ENCODE measurements at places on chromosomes 11 and 22.
A peak's percentile ranks its signal among the peaks of the same experiment; 100 is the strongest.

DNA sequence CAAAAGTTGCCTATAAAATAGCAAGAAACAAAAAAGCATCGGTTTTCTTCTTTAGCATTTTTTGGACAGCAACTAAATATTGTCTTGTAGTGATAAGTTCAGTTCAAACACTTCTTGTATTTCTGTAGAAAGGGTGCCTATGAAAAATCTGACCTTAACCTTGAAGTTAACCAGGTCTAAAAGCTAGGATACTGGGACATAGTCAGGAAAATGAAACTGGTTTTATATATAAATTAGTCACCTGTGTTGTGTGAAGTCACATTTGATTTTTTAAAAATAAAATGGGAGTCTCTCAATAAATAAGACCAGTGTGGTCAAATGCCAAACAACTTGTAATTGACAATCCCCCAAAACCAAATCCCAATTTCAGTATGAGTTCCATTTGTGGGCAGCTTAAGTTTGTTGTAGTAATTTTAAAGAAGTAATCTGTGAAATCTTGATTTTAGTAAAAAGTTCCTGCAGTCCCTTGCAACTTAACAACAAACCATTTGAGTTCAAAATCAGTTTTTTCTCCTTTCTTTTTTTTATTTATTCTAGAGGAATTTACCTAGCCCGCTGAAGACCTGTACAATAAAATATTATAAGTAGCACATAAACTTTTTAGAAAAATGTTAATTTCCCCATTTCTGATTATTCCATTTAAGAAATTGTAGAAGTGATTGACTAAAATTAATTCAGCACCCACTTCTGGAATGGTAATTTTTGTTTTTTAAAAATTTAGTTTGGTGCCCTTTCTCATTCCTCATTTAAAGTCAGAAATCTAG, 84.5 kb upstream of the PPARA start:
- no peak for DNase-seq

DNA sequence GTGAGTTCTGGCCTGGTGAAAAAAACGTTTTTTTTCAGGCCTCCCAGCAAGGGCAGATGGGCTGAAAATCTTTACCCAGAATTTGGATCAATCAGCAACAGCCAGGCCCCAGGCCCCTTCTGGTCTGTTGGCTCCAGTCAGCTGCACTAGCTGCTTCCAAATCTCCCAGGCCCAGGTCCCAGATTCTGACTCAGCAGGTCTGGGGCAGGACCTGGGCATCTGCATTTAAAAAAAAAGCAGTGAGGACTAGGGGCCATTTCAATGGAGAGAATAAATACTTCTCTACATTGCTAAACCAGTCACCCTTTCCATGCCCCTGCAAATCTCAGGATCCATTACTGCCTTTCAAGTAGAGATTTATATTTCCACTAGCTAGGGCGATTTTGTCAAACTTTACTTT, 4.3 kb downstream of the SLC15A3 start:
- no peak for DNase-seq

DNA sequence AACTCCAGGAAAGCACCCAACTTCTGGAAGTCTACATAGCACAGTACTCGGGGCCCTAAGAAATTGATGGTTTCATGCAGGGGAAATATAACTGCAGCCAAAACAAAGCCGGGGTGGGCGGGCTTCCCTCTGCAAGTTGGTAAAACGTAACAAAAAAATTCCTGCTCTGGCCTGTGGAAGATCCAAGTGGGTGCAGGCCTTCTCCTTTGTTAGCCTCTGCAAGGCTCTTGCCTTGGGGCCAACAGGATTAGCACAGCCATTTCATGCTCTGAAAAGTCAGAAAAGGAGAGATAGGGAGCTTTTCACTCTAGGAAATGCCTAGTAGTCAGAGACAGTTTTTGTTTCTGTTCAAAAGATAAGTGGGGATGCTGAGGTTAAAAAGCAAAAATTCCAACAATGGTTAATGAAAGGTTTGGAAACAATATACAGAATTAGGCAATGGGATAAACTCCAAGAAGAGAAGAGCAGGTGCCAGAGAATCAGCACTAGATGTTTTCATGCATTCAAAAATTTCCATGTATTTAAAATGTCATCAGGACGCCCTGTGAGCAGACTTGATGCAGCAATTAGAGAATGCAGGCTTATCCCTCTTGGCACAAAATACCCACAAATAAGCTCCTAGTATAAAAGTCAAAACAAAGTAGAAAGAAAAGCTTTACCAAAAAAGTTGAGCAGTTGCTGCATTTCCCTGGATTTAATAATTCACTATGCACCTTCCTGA, 72.3 kb upstream of the CHRM4 start:
- DNase-seq = no peak

GRCh38 chr22:24011735-24012068, 598 bp downstream of the CABIN1 start:
- DNase-seq = no peak

DNA sequence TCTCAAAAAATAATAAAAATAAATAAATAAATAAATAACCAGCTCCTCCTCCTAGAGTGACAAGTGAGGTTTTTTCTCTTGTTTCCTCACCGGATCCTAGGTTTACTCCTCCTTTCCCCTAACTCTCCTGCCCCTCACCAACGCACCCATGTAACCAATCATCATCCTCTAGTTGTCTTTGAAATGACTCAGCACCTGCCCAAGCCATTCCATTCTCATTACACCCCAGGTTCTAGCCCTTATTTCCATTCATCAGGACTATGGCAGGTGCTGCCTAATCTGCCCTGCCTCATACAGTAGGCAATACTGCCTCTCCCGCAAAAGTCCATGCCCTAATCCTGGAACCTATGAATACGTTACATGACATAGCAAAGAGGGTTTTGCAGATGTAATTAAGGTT, 60.4 kb downstream of the BUD13 start:
- no peak for DNase-seq

GRCh38 chr11:114082415-114082748, 22.9 kb downstream of the ZBTB16 start:
- no peak for DNase-seq

GRCh38 chr11:36056160-36056751, 112.4 kb downstream of the LDLRAD3 start:
- no peak for DNase-seq

- peak; percentile 17 for DNase-seq
Measured at GRCh38 chr22:27108425-27109114, 451.2 kb downstream of the MIAT start.

GRCh38 chr11:45931739-45932138, 9.3 kb downstream of the LARGE2 start:
- DNase-seq = no peak

GRCh38 chr22:44620841-44621257, 81.2 kb upstream of the PRR5 start:
- DNase-seq = no peak

- DNase-seq = no peak
Measured at GRCh38 chr22:24434471-24435322, 7.3 kb downstream of the ADORA2A start.

DNA sequence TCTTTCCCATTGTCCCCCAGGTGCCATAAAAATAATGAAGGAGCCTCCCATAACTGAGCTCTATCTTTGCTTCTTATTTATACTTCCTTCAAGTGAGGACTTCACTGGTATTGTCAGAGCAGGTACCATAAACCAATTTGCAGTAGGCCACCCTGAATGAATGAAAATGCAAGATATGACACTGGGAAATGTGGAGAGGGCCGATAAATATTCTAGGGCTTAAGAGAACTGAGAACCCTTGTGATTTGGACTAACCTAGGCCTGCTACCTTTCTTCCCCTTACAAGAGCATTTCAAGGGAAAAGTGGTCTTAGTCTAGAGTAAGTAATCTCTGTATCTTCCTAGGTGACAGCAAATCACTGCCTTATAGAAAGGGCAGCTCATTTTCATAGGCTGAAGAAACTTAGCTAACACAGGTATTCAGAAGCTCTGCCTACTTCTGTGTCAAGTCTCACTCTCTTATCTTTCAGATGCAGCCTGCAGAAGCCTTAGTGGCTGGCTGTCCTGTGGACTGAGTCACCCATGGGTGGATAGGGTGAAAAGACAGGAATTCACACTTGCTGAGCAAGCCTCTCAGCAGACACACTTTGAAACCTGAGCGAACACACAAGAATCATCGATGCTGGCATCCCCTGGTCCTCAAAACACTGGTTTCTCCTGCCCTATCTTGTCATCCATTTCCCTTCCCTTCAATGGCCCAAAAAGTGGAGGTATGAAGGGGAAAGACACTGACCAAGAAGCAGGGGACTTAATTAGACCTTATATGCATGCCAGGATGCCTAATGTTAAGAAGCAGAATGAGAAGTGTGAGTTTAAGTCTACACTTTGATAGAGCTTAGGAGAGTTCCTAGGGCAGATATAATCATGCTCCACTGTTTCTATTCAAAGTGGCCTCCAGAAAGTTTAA, 15.2 kb downstream of the NRIP3 start:
- DNase-seq = no peak

- DNase-seq = no peak
Measured at GRCh38 chr22:22369964-22370270, 125.3 kb downstream of the VPREB1 start.

DNA sequence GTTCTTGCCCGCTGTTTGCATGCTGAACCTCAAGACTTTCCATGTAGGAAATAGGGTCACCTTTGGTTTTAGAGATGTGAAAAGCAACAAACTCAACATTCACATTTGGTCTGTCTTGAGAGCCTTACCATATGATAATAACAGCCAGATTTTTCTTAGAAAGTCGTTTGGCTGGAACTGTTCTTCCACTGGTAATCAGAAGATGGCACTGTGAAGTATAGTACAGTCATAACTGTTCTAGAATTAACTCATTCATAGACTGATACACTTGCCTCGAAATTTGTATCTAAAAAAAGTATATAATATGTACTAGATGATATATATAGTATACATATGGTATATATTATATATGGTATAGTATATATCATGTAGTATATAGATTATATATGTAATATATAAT, 12.3 kb downstream of the LUZP2 start:
- DNase-seq = no peak

DNA sequence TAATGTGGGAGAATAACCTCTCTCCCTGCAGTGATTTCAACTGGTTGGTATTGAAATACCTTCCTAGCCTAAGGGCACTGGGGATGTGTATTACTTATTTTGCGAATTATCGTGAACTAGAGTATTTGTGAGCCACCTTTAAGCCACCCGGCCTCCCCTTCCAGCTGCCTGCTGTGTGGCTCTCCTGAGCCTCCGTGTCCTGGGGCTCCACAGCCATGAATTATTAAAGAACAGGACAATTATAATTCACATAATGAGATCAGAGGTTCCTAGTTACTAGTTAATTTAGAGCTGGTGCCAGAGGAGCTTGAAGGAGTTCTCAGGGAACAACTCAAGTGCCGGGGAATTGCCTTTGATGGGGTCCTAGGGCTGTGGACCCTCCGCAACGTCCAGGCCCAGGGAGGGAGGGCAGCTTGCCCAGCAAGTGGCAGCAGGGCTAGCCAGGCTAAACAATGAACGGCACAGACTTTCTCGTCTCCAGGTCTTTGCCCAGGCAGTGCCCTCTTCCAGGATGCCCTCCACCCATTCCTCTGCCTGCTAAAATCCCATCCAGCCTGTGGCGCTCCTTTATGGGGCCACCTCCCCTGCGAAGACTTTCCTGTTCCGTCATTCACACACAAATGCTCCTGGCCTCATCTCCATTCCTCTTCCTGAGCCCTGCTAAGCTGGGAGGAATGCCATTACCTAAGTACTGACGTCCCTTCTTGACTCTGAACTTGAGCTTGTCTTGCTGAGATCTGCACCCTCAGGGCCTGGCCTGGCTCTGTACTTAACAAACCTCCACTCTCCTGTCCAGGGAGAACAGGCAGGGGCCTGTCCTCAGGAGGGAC, 91.5 kb downstream of the RTL6 start:
- DNase-seq = no peak

DNA sequence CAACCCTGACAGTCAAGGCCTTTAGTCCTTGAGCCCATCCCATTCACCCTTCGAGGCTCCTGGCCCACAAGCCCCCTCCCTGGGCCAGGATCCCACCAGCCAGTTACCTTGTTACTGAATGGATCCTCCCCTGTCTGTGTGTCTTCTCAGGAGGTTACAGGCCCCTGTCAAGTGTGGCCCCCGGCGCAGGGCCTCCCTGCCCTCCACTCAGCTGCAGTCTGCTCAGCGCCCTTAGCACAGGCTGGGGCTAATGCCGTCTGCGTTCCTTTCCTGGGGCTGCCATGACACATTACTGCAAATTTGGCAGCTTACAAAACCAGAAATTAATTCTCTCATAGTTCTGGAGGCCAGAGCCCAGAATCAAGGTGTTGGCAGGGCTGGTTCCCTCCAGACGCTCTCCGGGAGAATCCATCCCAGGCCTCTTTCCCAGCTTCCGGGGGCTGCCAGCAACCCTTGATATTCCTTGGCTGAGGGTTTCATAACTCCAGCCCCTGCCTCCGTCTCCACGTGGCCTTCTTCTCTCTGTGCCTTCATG, 9.4 kb upstream of the SYT12 start:
- no peak for DNase-seq

DNA sequence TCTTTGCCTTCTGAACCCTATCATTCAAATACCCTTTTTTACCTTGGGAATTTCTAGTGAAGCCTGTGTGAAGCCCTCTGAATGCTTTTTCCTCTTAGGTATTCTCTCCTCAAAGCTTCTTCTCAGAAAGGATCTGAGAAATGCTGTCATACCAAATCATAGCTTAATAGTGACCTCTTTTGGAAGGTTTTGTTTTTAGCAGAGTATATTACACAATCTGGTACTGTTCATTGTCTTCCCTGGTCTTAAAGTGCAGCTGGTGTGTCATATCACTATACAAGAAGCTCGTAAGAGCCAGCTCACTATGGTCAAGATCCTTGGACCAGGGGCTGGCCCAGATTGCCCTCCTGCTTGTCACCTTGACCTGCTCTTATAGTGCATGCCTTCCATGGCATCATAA, 204.4 kb upstream of the ANO5 start:
- DNase-seq = no peak

DNA sequence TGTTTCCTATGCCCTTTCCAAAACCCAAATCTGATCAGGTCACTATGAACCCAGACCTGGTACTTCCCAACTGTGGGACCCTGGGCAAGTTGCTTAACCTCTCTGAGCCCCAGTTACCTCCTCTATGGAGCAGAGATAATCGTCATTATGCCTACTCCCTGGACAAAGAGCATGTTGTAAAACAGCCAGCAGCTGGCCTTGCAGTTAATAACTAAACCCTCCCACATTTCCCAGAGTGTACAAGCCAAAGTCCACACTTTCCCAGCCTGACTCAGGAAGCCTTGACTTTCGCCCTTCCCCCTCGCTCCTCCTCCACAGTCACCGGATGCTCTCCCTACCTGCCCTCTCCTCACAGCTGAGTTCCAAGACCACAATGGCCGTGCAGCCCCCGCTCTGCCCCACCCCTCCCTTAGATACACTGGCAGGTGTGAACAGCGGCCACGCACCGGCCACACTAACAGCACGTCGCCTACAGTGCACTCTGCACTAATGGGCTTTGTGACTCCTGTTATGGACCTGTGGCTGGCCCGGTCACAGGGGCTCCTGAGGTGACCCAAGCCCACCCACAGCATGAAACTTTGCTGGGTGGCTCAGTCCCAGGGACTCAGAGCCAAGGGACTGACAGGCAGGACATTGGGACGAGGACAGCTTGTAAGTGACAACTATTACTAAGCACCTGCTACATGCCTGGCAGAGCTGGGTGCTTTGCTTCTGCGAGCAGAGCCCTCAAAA, 15.6 kb upstream of the MFNG start:
- no peak for DNase-seq
